Stimulated activated CD4-positive, alpha-beta T cell treated with anti-CD3 and anti-CD28 coated beads, TNF-alpha, amount 100 ng/mL, for 1 hour (primary cell): ENCODE measurements at places on chromosomes 2 and 18.

- DNase-seq = no peak
Measured at GRCh38 chr18:57798713-57799373, 4.3 kb downstream of the ATP8B1 start.

- DNase-seq = no peak
Measured at GRCh38 chr2:128305555-128306080, 13.1 kb downstream of the HS6ST1 start.

DNA sequence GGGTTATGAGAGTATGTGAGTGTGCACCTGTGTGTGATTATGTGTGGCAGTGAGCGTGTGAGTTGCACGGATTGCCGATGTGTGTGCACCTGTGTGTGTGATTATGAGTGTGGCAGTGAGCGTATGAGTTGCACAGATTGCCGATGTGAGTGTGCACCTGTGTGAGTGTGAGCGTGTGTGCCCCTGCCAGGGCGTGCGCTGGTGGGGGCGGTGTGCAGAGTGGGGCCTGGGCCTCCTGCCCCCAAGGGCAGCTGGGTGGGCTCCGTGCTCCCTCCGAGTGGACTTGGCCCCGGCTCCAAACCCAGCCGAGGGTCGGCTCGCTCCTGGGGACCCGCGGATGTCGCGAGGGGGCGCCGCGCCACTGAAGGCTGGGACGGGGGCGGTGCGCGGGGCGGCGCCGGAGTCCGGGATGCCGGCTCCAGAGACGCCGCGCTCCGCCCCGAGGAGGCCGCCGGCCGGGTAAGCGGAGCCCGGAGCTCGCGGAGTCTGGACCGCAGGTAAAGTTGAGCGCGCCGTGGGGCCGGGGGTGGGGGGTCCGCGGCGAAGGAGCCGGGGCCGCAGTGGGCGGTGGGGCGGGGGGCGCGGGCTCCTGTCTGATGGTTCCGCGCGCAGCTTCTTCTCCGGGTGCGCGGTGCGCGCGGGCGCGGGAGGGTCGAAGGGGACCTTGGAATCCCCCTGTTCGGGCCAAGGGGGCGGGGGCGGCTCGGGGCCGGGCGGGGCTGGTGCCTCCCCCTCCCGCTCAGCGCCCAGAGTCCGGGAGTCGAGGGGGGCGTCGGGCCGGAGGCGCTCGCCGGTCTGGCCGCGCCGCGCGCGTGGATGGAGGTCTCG, at the start of gene KCNG2:
Gene KCNG2 (plus strand): TSS at position 421 of the 828 bp plus-strand sequence. CDS start 65,730 bp downstream, outside the sequence.
- DNase-seq = no peak

GRCh38 chr2:216350214-216350791, 22.0 kb downstream of the MARCHF4 start:
- no peak for DNase-seq

DNA sequence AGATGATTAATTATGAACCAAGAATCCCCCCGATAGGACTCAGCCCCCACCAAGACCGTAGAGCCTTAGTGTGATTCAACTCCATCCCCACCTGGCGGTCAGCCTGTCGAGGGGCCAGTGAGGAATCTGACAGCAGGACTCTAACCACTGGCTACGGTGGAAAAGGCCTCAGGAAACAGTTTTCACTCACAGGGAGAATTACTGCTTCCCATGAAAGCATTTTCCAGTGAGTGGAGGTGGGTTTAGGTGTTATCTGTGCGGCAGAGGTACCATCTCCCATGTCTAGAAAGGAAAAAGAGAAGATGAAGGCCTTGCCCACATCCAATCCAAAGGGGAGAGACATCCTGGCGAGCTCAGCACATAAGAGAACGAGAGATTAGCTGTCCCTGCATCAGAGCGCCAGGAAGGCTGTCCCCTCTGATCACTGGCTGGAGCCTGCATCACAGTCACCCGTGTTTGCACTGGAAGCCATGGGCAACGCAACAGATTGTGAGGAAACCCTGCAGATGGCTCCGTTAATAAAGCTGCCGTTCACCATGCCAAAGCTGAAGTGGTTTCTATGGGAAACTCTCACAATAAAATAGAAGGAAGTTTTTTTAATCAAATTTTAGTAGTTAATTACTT, 22.3 kb downstream of the COX7A2L start:
- DNase-seq = no peak

- no peak for DNase-seq
Measured at GRCh38 chr18:815353-815752, 3.3 kb upstream of the YES1 start.

DNA sequence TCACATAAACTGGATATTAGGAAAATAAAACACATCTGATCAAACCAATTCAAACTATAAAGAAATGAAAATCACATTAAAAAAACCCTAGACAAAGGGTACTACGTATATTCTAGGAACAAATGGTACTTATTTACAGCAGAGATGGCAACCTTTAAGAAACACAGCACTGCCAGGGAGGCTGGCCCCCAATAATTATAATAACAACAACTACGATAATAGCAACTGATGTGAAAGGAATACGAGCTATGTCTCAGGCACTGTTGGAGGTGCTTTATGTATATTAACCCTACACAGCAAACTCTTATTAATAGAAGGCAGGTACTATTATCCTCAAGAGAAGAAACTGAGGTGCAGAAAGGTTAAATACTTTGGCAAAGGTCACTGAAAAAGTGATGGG, 193.9 kb downstream of the NBAS start:
- no peak for DNase-seq

DNA sequence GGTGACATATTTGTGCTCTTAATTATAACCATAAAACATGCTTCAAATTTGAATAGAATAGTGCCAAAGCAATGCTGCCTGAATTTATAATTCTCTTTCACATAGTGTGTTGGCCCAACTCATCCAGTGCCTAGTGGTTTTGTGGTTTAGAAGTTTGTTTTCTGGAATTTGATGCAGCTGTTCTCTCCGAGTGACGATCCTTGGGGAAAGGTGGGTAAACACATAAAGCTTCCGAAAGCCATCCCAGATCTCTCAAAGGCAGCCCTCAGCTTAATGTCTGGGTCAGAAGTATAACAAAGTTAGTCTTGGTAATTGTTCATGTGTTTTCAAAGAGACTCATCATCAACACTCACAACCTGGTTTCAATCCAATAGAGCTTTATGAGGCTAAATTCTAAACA, 235.6 kb upstream of the CDH2 start:
- no peak for DNase-seq

GRCh38 chr2:236917164-236917563, 168.5 kb upstream of the COPS8 start:
- no peak for DNase-seq

DNA sequence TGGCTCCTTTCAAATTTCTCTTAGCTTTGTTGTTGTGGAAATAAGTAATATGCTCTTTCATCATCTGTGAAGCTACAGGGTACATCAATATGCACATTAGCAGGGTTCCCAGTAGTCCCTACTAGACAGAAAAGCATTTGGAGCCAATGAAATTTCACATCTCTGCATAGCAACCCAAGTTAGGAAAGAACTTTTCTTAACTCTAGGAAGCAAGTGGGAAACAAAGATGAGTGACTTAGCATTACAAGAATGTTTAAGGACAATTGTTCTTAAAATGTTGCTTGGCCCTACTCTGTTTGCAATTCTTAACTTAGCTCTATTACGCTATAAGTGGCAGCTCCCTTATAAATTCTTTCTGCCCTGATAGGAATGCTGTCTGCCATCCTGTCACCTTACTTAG, 39.6 kb downstream of the ZEB2 start:
- no peak for DNase-seq
